IPS-NIHi11 (cell line): ENCODE measurements at places on chromosomes 12 and 14.
A peak's percentile ranks its signal among the peaks of the same experiment; 100 is the strongest.

DNA sequence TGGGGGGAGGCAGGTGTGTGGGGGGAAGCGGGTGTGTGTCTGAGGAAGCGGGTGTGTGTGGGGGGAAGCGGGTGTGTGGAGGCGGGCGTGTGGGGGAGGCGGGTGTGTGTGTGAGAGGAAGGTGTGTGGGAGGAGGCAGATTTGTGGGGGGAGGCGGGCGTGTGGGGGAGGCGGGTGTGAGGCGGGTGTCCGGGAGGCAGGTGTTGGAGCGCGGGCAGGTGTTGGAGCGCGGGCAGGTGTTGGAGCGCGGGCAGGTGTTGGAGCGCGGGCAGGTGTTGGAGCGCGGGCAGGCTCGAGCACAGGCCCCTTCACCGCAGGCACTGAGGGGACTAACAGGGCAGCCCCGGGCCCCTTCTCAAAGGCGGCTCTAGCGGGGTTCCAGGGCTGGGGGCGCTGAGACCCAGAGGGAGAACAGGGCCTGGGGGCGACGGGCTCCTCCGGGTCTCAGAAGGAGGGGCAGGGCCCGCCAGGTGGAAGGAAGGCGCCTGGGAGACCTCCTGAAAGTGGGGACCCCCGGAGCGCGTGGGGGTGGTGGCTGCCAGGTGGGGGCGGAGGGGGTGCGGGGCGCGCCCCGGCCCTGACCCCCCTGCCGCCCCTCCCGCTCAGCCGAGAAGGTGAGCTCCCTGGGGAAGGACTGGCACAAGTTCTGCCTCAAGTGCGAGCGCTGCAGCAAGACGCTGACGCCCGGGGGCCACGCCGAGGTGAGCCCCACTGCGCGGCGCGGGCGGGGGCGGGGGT is 3.2 kb downstream of the CRIP2 start:
- DNase-seq: no peak

DNA sequence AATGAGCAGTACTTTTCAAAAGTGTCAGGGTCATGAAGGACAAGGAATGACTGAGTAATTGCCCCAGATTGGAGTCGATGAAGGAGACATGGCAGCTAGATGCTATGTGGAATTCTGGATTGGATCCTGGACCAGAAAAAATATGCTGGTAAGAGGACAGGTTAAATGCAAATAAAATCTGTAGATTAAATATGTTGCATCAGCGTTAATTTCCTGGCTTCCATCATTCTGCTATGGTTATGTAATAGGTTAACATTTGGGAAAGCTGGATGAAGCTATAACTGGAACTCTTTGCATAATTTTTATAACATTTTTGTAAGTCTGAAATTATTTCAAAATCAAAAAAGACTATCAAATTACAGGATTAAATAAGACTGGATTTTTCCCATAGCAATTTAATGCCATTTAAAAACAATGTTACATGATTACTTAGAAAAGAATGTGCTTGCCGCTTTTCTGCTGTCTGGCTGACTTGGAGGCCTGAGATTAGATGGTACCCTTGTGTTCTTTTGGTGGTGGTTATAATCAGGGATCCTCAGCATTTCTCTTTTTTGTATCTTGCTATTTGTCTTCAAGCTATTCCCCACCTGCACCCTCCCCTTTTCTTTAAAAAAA is 65.1 kb downstream of the FBXW8 start:
- no peak for DNase-seq

DNA sequence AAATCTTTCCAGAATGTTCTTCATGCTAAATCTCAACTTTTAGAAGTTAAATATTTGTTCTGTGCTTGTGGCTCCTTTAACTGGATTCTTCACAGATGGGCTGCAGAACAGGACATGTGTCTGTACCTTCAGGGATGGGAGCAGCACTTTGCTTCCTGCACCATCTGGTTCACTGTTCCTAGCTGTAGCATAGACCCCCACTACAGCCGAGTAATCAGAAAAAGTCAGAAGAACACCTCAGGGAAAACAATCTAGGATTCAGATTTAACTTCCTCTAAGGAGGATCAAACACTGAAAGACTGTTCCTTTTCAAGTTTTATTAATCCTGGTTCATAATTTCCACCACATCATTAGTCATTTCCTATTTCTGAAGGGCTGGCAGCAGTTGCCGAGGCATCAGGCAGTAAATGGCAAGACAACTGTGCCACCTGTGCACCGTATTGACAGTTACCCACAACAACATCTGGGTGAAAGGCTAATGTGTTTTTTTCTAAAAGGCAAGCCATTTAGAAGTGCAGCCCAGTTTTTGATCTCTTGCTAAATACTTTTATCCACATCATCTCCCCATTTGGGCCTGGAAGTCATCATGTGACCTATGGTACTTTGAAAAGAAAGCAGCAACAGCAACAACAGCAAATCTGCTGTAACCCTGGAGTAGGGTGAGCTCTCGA is 212.8 kb upstream of the BMP4 start:
- no peak for DNase-seq

DNA sequence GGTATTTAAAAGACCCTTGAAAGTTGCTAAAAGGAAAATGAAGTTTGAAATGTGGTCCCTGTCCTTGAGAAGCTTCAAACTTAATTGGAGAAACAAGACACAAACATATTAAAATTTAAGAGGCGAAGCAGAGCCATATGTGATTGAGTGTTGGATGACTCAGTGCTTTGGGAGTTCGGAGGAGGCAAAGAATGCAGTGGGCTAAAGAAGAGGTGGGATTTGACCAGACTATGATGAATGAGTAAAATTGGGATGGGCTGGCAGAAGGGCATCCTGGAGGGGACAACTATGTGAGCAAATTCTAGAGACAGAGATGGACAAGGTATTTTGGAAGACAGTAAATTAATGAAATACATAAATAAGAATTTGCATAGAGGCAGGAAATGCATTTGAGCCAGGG is 358.6 kb downstream of the EGLN3 start:
- no peak for DNase-seq

GRCh38 chr14:20469890-20470602 is 840 bp downstream of the PNP start:
- peak; percentile 27 for DNase-seq

DNA sequence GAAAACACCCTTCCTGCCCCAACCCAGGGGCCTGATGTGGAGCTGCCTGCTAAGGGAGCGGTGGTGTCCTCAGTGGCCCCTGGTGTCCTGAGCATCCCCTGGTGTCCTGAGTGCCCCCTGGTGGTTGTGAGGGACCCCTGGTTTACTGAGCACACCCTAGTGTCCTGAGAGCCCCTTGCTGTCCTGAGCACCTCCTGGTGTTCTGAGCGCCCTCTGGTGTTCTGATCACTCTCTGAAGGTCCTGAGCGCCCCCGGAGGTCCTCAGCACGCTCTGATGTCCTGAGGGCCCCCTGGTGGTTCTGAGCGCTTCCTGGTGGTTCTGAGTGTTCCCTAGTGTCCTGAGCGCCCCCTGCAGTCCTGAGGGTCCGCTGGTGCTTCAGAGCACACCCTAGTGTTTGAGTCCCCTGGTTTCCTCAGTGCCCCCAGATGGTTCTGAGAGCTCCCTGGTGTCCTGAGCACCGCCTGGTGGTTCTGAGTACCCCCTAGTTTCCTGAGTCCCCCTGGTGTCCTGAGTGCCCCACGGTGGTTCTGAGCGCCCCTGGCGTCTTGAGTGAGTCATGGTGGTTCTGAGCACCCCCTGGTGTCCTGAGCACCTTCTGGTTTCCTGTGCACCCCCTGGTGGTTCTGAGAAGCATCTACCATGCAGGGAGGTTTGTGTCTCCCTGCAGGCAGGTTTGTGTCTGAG is 1004.2 kb downstream of the TMEM121 start:
- no peak for DNase-seq

GRCh38 chr12:101077791-101078528 is 132.1 kb downstream of the SLC5A8 start:
- no peak for DNase-seq

DNA sequence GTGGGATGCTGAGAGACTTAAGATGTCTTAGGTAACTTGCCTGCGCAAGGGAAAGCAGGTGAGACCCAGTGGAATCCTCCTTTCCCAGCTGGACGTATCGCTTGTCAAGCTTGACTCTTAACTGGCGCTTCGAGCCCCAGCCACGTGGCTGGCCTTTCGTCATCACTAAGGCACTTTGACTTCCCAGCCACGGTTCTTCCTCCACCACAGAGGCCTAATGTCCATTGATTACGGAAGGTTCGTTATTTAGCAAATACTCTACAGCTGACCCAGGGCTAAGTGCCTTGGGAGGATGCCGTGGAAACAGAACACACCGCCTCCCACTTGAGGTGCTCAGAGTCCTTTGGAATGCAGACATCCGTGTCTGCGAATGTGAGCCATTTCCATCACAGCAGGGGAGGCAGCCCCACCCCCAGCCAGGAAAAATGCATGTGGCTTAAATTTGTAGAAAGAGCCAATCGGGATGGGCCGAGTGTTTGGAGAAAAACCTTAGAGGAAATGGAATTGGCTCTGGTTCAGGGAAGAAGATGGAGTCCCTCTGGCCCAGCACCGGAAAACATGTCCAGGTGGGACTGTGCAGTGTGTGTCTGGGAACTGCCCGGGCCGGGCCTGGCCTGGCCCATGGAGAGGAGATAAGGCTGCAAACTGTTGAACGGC is 115.7 kb downstream of the PLXNC1 start:
- DNase-seq: peak; percentile 59

GRCh38 chr14:57573173-57573572 is 79.5 kb upstream of the CCDC198 start:
- DNase-seq: no peak

DNA sequence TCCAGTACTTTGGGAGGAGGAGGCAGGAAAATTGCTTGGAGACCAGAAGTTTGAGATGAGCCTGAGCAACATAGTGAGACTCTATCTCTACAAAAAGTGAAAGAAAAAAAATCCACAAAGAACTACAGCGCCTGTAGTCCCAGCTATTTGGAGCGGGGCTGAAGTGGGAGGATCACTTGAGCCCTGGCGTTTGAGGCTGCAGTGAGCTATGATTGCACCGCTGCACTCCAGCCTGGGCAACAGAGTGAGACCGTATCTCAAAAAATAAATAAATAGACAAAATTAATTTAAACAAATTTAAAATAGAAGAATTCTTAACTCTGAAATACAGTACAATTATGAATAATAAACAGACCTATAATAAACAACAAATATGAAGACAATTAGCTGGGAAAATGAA is 40.9 kb downstream of the ATL1 start:
- DNase-seq: no peak

DNA sequence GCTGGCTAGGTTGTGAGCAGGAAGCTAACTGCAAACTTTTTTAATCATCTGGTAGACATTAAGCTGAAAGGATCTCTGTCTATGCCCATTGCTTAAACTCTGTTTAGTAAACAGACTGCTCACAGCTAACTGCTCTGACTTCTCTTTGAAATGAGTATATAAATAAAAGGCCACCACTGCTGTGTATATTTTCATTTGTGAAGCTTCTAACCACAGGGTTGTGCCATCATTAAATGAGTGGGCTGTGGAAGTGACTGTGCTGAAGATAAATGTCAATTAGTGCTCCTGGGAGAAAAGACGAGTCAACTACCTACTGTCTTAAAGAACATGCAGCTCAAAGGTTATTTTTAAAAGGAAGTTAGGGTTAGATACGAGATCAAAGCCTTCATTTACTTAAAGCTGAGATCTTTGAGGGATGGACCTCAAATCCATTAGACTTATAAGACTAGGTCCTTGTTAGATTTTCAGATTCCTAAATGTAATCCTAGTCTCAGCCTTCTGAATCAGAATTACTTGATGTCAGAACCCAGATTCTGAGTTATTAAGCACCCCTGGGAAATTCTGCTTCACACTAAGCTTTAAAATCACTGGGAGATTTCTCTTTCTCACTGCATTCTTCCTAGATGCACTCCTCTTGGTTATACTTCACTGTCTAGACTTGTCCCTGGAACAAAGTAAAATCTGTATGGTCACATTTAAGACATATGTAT is 213.1 kb upstream of the FLRT2 start:
- no peak for DNase-seq

- DNase-seq: no peak
Measured at GRCh38 chr14:80078501-80078900, 132.8 kb downstream of the DIO2 start.

- no peak for DNase-seq
Measured at GRCh38 chr12:71704920-71705319, 19.0 kb downstream of the TMEM19 start.

GRCh38 chr12:63949902-63950301 is 105.4 kb downstream of the SRGAP1 start:
- DNase-seq: no peak

- no peak for DNase-seq
Measured at GRCh38 chr12:47121146-47121545, 41.4 kb upstream of the AMIGO2 start.

DNA sequence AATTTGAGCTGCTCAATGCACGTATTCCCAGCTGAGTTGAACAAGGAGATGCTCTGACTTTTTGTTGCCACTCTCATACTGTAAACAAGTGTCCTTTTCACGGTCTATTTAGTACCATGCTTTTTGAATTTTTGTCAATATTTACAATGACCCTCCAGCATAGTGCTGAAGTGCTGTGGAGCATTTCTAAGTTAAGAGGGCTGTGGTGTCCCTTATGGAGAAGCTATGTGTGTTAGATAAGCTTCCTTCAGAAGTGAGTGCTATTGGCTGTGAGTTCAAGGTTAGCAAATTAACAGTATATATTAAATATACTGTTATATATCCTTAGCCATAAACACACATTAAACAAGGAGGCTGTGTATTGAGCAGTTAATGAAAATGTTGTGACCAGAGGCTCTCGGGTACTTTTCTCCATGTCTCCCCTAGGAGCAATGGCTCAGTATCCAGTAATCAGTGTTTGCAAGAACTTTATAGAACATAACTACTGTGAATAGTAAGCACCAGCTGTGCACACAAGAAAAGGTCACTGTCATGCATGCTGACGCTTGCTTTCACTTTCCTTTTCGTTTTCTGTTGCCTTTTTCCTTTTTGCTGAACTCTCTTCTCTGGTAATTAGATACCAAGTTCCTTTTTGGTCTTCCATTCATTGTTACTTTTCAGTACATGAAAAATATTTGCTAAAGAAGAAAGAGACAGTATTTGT is 187.2 kb upstream of the NEDD1 start:
- DNase-seq: no peak

DNA sequence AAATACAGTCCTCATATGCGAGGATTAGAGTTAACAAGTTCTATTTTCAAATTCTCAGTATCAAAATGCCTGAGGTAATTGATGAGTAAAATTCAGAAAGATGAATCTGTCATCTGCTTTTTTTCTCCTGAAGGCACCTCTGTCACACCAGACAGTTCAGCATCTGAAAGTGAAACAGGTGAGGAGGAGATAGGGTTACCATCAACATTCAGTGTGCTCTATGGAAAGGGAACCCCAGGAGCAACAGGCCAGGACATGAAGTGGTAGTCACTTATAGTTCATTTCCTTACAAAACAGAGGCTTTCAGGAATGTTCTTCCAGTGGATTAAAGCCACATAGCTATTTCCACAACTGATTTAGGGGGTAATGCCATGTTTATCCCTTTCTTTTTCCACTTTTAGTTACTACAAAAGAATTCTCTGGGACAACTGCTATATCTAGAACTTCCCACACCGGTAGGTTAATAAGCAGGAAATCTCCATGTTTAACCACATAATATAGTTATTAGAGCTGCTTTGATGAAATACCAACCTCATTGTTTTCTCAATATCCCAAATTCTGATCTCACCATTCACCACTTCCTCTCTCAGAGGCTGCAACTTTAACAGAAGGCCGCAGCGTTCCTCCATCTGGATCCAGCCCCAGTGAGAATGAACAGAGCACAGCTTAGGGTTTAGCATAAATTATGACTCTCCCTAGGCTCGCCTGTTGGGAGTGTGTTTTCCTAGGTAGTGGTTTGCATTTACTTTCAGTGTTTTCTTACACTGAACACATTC is 177.0 kb upstream of the CNTN1 start:
- no peak for DNase-seq
